Stimulated activated CD4-positive, alpha-beta T cell treated with anti-CD3 and anti-CD28 coated beads, TNF-alpha, amount 100 ng/mL, for 1 hour (primary cell): ENCODE measurements at places on chromosomes 6 and 20.

- no peak for DNase-seq
Observed at GRCh38 chr6:154894902-154895301, 100.2 kb upstream of the TIAM2 start.

- DNase-seq: no peak
Observed at GRCh38 chr6:106380407-106380806, 19.9 kb downstream of the CRYBG1 start.

DNA sequence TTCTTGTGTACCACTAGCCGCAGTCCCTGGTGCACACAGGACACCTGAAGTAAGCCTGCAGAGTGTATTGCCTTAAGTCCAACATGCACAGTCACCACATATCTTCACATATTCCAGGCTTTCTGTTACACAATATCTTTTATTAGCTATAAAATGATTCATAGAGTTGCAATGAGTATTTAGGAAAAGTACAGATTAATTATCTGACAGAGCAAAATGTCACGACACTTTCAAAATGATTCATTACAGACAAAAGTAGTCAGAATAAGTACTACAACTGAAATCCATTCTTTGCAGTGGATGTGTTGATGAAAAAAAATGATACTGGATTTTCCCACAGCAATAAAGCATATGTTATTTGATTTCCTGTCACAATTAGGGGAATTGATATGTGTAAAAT lies 199.5 kb upstream of the ASCC3 start:
- no peak for DNase-seq

DNA sequence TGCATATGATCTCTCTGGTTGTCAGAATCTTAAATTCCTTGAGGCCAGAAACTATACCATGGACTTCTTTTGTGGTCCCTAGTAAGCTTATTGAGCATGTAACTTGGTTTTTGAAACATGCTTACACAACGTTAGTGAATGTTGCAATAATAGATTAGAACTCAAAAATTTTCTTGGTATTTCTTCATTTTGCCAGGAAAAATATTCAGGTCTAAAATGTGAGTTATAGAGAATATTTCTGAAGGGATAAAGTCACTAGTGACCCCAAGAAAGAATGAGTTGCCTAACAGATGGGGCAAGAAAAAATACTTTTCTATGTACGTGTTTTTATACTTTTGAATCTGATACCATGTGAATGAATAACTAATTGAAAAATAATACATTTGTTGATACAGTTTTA lies 195.4 kb downstream of the TFAP2A start:
- no peak for DNase-seq

DNA sequence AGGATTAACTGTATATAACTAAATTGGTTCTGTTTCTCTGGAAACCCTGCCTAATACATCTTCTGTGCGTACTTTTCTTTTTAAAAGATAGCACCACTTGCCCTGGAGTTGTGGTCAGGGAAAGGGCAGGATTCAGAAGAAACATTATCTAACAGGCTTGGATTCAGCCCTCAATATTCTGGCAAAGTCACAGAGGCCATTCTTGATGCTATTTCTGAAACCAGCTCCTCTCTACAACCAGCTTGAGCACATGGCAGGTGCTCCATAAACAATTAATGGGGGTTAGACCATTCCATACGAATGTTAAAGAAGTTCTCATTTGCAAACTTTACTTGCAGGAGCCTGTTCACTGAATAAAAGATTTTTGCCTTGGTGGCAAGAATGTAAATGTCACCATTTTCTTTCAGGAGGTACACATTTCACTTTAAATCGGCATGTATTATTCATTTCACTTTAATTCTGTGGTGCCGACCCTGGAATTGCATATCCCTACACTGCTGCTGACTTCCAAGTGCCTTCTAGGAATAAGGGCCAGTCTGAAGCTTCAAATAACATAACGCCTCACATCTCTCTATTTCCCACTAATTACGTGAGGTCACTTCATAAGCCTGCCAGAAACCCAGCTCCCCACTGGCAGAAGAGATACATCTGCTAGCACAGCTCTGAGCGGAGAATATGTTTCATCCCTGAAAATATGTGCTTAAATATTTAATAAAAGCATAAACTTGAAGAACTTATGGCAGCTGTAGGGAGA lies 248.7 kb downstream of the ADGRG6 start:
- no peak for DNase-seq

DNA sequence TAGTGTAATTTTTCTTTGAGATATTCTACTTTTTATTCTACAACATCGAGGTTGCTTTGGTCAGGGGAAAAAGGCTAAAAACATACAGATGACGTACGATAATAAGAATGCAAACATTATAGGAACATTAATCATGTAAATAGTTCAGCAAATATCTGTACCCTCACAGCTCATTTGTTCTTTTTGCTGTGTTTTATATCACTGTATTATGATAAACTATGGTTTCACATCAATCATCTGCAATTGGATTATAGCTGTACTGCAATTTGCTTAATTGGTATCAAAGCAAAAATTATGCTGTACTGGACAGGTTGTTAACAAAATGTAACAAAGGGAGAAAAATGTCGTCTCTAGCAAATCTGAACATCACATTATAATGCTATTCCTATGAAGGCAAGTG lies 597.1 kb downstream of the EPHA7 start:
- DNase-seq: no peak

GRCh38 chr6:63649269-63649668 lies 13.7 kb downstream of the PHF3 start:
- no peak for DNase-seq

- DNase-seq: no peak
Observed at GRCh38 chr20:46423882-46424482, 17.6 kb upstream of the ELMO2 start.

GRCh38 chr6:2524090-2524489 lies 226.6 kb downstream of the MYLK4 start:
- DNase-seq: no peak

GRCh38 chr6:149895048-149895590 lies 2.8 kb downstream of the RAET1E start:
- DNase-seq: no peak

DNA sequence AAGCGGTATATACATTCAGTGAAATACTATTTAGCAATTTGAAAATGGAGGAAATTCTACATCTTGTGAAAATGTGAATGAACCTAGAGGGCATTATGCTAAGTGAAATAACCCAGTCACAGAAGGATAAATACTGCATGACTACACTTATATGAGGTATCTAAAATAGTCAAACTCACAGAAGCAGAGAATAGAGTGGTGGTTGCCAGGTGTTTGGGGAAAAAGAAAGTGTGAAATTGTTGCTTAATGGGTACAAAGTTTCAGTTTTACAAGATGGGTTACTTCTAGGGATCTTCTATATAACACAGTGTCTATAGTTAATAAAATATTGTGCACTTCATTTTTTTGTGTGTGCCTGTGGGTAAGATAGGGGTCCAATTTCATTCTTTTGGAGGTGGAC lies 1152.0 kb downstream of the EPHA7 start:
- no peak for DNase-seq

DNA sequence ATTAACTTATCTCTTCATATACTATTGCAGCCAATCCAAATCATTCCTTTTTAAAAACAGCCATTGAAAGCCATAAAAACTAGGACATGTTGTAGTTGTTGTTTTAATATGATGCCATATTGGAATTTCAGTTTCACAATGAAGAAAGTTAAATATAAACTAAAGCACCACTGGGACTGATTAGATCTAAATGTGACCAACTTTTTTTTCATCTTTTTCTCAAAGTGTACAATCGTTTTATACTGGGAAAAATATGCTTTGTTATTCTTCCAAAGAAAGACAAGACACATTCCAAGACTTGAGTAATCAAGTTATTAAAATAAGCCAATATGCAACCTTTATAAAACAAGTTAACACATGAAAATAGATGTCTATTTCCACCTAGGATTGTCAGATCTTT lies 68.5 kb downstream of the THEMIS start:
- no peak for DNase-seq

- DNase-seq: no peak
Observed at GRCh38 chr6:14026831-14027539, 90.6 kb upstream of the CD83 start.

- no peak for DNase-seq
Observed at GRCh38 chr20:57342829-57343228, 8.2 kb upstream of the RAE1 start.

DNA sequence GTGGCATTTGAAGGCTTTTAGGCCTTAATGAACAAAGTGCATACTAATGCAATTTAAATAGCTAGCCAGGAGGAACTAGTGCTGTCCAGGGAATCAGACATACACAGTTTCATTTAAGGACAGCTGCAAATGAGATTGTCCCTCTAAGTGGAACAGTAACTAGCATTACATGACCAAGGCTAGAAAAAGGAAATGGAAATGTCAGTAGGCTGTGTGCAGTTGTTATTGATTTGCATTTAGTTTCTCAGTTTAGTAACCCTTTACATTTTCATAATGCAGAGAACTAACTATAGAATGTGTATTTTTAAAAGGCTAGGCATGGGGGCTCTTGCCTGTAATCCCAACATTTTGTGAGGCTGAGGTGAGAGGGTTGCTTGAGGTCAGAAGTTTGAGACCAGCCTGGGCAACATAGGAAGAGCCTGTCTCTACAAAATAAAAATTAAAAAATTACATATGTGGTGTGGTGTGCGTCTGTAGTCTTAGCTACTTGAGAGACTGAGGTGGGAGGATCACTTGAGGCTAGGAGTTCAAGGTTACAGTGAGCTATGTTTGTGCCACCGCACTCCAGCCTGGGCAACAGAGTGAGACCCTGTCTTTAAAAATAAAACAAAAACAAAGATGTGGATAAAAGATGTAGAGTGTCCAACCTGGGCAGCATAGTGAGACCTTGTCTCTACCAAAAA lies 468.0 kb downstream of the UTRN start:
- no peak for DNase-seq

DNA sequence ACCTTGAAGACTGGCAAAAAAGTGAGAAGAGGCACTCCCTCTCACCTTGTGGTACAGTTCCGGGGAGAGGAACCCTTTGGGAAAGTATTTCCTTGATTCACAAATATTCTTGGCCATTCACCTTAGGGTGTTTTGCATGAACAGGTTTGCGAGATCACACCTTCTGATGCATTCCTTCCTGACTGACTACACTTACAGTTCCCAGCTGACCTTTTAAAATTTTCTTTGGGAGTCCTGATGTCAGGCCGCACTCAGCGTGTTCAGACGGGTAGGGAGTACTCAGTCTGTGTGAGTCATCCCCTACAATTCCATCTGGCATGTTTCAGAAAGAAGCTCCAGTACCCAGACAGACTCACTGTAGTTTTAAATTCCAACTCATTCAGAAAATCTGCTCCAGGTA lies 1.7 kb downstream of the ADGRF4 start:
- no peak for DNase-seq

GRCh38 chr6:119119989-119120388 lies 41.5 kb upstream of the FAM184A start:
- DNase-seq: no peak

DNA sequence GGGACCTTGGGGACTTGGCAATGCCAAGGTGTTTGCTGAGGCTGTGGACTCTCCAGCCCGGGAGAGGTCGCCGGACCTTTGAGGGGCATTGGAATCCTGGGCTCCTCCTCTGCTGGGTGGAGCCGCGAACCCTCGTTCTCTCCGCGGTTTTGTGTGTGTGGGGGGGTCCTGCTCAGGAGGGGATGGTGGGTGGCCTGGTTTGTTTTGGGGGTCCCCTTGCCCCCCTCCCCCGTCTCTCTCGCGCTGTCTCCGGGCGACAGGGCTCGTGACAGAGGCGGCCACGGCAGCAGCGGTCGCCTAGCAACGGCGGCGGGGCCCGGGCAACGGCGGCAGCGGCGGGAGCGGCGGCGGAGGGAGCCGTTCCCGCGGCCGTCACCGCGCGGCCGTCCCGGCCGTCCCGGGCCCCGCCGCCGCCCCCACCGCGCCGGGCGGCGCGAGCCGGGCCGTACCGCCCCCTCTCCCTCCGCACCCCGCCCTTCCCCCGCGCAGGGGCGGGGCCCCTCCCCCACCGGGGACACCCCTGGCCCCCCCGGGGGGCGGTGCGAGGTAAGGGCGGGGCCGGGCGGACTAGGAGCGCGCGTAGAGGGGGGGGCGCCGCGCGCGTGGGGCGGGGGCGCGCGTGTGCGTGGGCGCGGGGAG lies 7.8 kb downstream of the SYNGAP1 start:
- DNase-seq: no peak

DNA sequence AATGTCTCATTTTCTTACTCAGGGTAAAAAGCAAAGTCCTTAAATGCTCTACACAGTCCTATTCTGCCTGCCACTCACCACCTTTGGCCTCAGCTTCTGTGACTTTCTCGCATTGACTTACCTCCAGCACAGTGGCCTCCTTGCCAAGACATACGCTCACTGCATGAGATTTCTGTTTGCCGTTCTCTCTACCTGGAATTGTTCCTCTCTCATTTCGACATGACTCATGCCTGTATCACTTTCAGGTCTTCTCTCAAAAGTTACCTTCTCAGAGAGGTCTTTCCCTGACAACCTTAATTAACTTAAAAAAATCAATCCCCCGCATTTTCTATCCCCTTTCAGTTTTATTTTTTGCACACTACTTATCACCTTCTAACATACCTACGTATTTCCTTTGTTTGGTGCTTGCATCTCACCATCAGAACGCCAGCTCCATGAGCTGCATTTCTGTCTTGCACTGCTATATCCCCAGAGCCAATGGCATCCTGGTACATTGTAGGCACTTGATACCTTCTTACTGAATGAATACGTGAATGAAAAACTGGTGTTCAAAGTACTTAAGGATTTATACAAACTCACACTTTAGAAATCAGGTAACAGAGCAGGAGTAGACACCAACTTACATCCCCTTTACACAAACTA lies 24.5 kb downstream of the TENT5A start:
- DNase-seq: no peak

- no peak for DNase-seq
Observed at GRCh38 chr20:4113615-4114603, 98.6 kb upstream of the RNF24 start.

GRCh38 chr6:169677096-169677495 lies 24.7 kb downstream of the WDR27 start:
- no peak for DNase-seq
